ENCODE measurements at places on chromosomes 1 and 21. TPM values are rescaled to one million over a fixed set of nuclear protein-coding genes. Genes with fewer than 3 reads are reported as not detected.
A peak's percentile ranks its signal among the peaks of the same experiment; 100 is the strongest.

Gene SLC1A7
- total RNA-seq: not detected

Gene ROR1
- 21.8 TPM for total RNA-seq

Gene C1orf94
- total RNA-seq: not detected

Gene CITED4
- 23.4 TPM for total RNA-seq

Gene CACHD1
- total RNA-seq: 5.5 TPM

- DNase-seq: no peak
Observed at GRCh38 chr1:163069655-163070277, 605 bp downstream of the RGS4 start.

DNA sequence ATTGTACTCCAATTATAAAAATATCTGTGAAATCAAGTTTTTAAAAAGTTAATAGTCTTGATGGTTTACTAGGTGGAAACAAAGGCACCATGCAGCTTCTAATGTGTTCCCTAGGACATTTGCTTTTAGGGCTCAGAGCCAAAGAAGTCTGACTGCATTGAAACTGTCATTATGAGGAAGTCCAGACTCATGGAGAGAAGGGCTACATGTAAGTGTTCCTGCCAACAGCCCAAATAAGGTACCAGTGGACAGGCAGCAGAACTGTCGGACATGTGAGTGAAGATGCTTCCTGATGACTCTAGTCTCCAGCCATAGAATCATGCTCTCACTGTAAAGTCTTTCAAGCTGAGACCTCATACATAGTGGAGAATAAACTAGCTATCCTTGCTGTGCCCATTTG is 287.6 kb downstream of the AKT3 start:
- no peak for DNase-seq

GRCh38 chr21:25405984-25406383 is 201.3 kb downstream of the MRPL39 start:
- DNase-seq: no peak

- DNase-seq: no peak
Observed at GRCh38 chr1:214216779-214217178, 64.2 kb upstream of the SMYD2 start.

DNA sequence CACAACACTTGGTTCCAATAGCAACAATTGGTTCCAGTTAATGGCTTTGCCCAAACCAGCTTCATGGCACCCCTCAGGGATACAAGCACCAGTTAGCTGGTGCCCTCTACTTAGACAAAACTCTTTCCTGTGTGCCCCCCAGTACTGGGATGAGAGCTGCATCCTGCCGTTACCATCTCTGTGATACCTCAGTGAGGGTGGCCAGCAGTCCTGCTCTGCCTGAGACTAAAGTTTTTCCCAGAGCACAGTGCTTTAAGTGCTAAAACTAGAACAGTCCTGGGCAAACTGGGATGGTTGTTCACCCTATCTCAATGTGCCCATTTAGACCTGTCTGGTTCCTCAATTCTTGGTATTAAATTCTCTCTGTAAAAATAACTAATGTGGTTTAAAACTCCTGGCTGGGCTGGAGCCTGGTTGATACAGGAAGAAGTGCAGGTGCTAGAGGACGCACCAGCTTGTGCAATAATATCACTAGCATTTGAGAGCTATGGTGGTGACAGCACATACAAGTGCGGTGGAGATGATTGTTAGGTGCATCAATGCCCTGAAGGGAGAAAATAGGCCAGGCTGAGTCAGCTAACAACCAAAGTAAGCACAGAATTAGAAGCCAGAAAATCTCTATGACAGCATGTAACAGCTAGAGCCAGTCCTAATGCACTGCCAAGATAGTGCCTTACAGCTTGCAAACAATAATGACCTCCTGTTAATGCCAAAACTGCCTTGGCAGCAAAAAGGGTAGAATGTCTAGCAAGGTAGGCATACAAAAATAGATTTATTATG is 179.8 kb upstream of the GALNT2 start:
- DNase-seq: peak; percentile 49

- no peak for DNase-seq
Observed at GRCh38 chr1:52544665-52545525, 8.0 kb downstream of the TUT4 start.

DNA sequence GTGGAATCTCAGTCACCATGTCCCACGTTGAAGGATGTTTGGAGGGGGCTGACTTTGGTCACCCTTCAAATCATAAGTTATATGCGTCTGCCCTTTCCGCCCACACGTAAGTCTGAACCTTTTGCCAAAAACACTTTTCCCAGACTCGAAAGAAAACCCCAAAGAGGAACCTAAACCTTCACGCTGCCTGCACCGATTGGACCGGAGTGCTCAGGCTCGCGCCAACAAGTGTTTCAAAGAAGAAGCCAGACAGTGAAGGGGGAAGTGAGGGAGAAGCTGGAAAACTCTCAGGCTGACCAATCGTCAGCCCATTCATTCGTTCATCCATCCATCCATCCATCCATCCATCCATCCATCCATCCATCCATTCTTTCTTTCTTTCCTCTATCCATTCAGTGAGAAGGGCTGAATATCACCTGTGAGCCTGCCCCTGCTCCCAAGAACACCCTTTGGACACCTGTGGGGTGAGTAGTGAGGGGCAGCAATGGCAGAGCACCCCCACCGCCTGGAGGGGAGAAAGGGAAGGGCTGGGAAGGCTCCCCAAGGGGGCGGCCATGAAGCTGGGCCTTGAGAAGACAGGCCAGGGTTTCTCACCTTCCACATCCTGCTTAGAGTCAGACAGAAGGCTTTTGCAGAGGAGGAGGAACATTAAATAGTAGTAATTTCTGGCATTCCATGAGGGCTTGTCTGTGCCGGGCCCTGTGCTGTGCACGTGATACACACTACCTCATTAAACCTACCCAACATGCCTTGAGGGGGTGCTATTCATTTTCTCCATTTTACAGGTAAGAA is 27.1 kb upstream of the RUNX3 start:
- DNase-seq: no peak

DNA sequence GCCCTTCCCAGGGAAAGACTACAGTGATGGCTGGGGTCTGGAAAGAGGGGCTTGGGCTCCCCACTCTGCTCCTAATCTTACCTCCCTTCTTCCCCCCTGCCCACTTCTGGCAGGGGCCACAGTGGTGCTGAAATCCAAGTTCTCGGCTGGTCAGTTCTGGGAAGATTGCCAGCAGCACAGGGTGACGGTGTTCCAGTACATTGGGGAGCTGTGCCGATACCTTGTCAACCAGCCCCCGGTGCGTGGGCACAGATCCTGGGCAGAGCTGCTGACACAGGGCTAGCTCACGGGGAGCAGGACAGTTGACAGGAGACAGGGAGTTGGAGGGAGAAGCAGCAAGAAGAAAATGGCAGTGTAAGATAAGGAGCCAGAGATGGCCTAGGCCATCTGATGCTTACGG is 2.4 kb downstream of the SLC27A3 start:
- DNase-seq: no peak

- DNase-seq: no peak
Observed at GRCh38 chr1:209808059-209808581, 2.2 kb upstream of the IRF6 start.

DNA sequence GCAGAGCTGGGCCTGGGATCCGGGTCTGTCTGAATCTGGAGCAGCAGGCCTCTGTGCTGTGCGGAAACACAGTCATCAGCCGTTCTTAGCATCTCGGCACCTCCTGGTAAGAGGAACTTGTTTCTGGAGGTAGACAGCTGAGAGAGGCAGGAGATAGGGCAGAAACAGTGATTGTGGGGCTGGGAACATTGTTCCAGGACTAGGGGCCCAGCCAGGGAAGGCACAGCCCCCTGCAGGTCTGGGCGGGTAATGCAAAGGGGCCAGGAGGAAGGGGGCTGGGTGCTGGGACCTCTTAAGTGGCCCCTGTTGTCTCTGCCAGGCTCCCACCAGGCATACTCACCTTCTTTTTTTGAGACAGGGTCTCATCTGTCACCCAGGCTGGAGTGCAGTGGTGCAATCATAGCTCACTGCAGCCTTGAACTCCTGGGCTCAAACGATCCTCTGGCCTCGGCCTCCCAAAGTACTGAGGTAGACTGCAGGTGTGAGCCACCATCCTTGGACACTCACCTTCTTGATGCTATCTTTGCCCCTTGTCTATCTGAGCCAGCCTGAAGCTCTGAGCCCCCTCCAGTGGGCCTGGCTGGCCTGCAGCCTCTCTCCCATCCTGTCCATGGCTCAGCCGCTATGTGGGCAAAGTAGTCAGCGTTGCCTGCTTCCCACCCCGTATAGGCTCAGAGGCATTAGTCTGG is 134.3 kb upstream of the ZBTB40 start:
- DNase-seq: peak; percentile 49

DNA sequence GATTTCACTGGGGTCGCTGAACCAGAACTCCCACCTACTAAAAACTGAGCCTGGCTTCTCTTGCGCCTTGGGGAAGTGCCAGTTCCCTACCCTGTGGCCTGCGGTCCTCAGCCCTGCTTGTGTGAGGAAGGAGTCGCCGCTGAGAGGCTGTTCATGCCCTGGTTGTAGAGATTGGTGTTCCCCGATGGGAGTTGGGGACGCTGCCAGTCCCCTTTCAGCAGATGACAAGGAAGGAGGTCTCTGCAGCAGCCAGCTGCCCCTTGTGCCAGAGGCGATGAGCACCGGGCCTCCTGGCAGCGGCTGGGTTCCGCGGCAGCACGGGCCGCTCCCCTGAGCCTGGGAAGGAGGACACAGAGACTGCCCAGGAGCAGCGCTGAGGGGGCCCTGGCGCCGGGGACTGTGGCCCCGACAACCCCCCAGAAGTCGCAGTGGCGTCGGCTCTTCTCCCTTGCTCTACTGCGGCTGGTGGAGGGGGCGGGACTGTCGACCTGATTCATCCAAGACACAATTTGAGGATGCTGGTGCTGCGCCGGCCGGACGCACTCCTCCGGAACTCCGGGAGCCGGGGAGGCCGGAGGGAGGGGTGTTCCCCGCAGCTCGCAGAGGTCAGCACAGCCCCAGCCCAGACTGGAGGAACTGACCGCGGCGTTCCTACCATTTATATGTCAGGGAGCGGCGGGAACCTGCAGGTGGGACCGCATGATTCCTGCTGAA is 12.0 kb upstream of the ADORA3 start:
- DNase-seq: no peak

DNA sequence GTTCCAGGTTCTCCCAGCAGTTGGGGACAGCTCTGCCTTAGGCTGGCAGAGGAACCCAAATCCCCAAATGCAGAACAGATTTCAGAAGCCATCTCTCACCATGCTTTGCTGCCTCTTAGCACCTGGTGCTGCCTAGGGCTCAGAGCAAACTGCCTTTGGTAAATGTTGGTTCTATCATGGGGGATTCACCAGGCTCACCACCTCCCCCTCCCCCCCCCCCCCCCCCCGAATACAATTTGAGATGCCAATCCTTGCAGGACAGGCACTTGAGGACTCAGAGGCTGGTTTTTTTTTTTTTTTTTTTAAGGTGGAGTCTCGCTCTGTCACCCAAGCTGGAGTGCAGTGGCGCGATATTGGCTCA is 447 bp upstream of the PAQR6 start:
- no peak for DNase-seq

DNA sequence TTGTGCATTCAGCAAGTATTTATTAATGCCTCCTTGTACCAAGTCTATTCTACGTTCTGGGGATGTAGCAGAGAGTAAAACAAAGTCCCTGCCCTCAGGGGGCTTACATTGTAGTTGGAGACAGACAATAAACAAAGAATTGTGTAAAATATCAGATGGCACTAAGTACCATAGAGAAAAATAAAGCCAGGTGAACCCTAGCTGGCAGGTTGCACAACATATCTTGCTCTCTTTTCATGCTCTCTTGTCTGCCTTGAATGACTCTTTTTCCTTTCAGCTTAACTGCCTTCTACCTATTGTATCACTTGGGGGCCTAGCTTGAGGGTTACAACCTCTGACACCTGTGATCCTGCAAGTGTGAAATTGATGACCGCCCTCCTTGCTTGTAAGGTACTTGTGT is 20.7 kb upstream of the FASLG start:
- no peak for DNase-seq

Data from osteocyte (in vitro differentiated cells).